HFF-Myc (cell line): ENCODE measurements at places on chromosomes 7 and 10.

DNA sequence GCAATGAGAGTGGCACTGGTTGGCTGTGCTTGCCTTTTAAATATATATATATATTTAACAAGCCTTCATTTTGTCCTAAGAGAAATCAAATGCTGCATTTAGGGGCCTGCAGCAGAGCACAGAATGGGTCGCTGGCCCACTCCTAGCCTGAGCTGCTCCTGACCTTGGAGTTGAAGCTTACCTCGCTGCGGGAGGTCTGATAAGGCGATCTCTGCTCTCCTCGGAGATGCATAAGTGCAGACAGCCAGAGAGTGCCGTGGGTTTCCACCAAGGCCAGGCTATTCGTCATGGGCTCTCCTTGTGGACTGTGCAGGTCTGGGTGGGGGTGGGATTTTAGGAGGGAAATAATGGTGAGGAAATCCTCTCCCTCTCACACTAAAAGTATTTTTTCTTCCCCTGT, 99.5 kb upstream of the IKZF1 start:
- DNase-seq = no peak

GRCh38 chr7:13602036-13602435, 387.4 kb downstream of the ETV1 start:
- DNase-seq = no peak

GRCh38 chr7:129609666-129610065, 1.9 kb upstream of the NRF1 start:
- DNase-seq = no peak

DNA sequence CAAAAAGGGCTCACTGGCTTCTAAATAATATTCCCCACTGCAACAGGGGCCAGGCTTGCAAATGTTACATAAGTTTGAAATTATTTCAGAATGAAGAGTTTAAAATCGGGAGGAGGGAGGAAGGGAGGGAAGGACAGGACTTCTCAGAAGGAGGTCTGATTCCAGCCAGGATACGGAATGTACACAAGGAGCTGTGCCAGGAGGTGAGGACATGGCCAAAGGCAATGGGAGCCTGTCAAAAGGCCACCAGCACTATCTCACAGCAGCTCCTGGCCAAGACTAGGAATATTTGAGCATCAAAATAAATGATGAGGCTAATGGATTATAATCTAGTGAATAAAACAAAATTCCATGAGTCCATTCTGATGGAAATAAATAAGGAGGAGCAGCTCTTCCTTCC, 18.6 kb upstream of the DRGX start:
- no peak for DNase-seq

GRCh38 chr10:118042827-118043242, 3.9 kb downstream of the RAB11FIP2 start:
- DNase-seq = peak; percentile 15

DNA sequence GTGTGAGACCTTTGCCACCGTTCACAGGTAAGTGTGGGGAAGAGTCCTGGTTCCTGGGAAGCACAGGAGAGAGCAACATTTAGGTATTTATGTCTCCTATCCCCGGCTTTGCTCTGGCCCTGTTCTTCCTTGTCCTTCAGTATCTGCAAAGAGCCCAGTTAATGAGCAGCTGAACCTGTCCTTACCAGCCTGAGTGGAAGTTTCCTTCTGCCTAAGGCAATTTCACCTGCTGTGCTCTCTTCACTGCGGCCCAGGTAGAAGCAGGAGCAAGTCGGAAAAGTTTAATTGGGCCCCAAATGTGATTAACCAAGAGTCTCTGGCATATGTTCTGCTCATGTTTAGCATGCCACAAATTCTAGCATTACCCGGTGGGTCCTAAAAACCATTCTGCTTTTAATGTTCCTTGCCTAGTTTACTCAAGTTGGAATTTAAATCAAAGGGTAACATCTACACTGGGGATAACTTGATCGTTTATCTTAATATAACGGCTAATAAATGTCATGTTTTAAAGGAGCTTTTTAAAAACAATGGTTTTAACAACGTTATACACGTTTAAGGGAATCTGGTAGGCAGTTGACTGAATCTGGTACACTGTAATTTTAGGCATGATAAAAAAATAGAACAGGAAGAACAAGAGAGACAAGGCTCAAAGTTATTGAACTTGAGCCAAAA, 817.1 kb downstream of the TYW1 start:
- no peak for DNase-seq

GRCh38 chr10:68211669-68212068, 20.2 kb downstream of the ATOH7 start:
- no peak for DNase-seq

DNA sequence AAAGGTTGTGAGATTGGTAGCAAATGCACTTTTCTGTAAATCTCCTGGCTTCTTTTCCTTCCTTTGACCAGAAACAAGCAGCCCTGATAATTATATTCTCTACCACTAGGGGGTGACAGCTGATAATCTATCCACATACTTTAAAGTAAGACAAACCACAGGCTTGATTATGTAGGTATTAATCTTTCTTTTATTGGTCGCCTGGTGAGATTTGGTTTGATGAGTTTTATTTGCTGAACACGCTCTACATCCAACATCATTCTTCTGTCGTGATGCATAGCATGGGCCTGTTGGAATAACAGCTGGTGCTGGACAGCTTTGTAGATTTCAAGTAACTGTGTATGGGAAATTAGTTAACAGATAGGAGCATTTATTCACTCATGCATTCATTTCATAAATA, 63.5 kb downstream of the ZNF365 start:
- peak; percentile 58 for DNase-seq

DNA sequence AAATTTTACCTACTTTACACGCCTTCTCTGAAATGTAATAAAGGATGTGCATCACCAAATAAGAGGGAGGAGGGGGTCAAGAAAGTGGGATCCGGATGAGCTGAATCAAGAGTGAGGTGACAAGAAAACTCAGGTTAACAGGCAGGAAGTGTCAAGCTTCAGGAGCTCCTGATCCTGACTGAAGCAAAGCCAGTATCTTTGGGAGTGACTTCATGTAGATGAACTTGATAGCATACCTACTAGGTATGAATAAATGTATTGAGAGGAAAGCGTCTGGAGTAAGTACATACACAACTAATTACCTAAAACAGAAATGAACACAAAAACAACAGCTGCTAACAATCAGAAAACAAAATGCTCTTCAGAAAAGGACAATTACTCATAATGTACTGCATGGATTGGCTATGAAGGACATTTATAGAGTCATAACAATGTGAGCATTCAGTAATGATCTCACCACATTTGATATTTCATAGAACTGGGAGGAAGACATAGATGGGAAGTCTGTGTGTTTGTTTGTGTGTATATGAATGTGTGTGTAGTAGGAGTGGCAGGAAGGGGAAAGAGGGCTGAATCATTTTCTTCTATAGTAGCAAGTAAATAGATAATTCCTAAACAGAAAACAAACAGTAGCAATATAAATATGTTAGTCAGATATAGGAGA, 29.4 kb downstream of the PRKG1 start:
- no peak for DNase-seq

DNA sequence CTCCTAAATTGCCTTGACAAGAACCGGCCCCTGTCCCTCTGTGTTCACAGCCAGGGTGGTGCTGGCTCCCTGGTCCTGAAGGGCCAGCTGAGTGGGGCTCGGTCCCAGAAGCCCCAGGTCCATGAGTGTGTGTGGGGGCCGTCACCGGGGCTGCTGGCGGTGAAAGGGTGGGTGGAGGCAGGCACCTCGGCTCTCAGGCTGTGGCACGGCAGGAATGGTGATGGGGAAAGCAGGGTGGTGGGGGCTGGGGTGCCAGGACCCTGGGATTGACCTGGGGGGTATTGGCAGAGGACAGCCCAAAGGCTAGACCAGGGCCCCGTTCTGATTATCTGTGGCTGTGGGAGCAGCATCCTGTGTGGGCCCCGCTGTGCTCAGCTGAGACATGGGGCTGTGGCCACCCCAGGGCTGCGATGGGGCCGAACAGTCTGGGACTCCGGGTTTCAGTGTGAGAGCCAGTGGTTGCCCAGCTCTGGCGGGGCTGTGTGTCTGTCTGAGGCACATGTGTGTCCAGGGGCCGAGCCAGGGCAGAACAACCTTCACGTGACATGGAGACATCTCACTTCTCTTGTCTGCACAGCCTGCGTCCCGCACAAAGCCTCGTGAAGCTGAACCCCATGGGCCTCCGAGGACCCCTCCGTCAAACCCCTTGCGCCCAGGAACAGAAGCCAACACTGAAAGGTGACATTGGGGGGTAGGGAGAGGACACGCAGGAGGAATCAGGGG, 144.2 kb downstream of the ELFN1 start:
- no peak for DNase-seq

- DNase-seq = no peak
Observed at GRCh38 chr10:132891368-132891767, 51.0 kb downstream of the CFAP46 start.

GRCh38 chr7:45524445-45524844, 49.7 kb upstream of the ADCY1 start:
- no peak for DNase-seq

GRCh38 chr7:120615703-120616102, 242.2 kb downstream of the TSPAN12 start:
- DNase-seq = no peak

DNA sequence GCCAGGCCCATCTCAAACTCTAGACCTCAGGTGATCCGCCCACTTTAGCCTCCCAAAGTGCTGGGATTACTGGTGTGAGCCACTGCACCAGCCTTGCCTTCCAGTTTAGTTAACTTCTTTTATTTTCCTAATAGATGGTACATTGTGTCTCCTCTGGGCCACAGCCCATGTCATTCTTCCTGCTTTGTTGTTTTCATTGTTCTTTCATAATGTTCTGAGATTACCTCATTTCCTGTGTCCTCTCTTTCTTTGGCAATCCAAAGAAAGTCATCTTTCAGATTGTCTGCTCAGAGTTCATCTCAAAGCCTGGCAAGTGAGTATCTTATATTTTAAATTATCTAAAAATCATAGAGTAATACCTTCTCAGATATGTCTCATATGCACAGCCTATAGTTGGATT, at the start of gene OLAH:
OLAH (plus strand) TSS at position 270 of the 400 bp plus-strand sequence. CDS start 3,346 bp downstream, outside the sequence.
- no peak for DNase-seq

GRCh38 chr7:129952086-129952652, 591 bp downstream of the UBE2H start:
- DNase-seq = no peak

DNA sequence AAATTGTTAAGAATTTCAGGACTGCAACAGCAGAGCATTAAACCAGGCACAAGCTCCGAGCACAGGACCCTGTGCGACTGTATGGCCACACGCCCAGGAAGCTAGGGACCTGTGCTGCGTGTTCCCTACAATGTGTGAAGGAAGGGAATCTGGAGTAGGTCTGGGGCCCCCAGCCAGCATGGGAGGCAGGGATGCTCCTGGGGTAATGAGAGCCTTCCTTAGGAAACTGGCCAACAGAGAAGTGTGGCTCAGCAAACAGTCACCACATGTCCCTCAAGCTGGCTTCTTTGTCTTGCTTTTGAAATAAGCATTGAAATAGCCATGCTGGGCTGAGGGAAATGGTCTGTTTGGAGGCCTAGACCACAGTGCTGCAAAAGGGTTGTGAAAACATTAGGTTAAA, 8.2 kb downstream of the BLNK start:
- DNase-seq = no peak

- DNase-seq = peak; percentile 2
Observed at GRCh38 chr10:115432188-115432819, 339.1 kb downstream of the ATRNL1 start.
